Pancreas (tissue), 10 donors: ENCODE measurements at places on chromosomes 7 and 10. TPM values are rescaled to one million over a fixed set of nuclear protein-coding genes. Genes with fewer than 3 reads are reported as not detected.

Gene NEUROD6
- total RNA-seq, result not detected

- no peak for DNase-seq
These were observed 141.3 kb upstream of the AGK start for GRCh38 chr7:141409801-141410329.

DNA sequence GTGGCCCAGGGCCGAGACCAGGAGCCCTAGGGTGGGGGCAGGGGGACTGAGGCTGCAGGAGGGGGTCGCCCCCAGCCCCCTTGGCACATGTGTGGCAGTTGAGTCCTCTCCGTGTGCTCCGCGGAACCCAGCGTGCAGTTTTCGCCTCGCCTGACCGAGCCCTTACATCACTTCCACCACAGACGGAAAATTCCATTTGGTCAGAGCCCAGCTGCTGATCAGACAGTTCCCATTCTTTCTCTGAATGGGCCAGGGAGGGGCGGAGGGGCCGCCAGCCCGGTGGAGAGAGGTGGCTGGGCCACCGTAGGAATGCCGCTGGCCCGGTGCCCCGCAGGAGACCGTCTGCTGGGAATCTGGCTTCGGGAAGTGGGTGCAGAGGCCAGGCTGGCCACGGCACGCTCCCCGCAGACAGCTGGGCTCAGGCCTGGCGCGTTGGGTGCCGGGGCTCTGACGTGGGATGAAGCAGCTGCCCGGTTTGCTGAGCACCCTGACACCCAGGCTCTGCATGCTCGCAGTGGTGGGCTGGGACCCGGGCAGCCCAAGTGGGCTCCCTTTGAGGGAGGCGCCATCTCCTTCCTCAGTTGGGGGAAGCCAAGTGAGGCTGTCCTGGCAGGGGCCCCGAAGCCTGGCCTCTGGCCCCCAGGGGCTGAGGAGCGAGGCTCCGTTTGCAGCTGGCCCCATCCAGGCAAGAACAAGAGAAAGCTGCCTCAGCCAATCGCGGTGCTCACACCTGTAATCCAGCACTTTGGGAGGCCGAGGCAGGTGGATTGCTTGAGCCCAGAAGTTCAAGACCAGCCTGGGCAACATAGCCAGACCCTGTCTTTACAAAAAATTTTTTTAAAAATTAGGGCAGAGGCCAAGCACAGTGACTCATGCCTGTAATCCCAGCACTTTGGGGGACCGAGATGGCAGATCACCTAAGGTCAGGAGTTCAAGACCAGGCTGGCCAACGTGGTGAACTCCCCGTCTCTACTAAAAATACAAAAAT is 9.9 kb downstream of the TTYH3 start:
- DNase-seq, result peak; percentile 79

DNA sequence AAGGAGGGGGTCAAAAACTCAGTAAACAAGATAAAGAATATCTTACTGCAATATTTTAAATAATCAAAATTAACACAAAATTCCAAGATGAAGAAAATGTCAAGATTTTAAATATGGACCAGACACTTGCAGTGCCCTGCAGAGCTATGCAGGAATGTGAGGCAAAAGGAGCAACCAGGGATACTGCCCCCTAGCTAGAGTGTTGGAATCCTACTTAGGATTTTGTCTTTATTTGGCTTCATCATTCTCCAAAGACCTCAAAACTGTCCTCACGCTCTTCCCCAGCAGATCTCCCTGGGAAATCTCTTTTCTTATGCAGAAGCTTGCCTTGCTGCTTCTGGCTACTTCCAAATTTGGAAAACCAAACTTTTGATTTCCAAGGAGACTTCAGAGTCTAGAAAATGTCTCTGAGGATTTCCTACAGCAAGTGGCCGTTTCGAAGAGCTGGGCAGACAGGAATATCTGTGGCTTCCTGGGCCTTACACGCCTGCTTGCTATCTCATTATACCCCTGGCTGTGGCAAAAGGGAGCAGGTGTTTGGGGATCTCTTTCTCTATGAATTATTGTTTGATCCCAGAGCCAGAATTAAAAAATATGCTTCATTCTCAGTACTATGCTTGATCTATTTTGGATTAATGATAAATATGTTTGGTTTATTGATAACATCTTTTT is 232.2 kb upstream of the BMPER start:
- no peak for DNase-seq

DNA sequence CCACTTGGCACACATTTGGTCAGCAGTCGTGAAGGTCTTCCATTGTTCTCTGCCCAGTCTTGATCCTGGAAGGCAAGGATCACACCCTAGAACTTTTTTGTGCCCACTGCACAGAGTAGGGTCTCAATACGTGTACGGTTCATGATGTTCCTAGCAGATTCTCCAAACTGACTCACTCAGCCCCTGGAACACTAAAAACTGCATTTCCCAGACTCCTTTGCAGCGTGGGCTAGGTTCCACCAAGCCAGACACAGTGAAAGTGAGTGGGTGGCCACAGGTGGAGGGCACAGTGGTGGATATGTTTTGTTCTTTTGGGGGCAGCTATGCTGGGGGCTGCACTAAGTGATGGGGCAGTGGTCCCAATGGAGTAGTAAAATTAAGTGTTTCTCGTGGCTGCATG is 1.5 kb upstream of the LHPP start:
- DNase-seq, result no peak

Gene IFIT2
- 1.6 TPM for total RNA-seq

Gene CCDC172
- not detected for total RNA-seq

GRCh38 chr10:49300140-49300974 is 1.4 kb downstream of the C10orf71 start:
- DNase-seq, result no peak

- DNase-seq, result no peak
These were observed 96.2 kb upstream of the TMEM72 start for GRCh38 chr10:44814929-44815328.

Gene SH3PXD2A
- 3.9 TPM for total RNA-seq

DNA sequence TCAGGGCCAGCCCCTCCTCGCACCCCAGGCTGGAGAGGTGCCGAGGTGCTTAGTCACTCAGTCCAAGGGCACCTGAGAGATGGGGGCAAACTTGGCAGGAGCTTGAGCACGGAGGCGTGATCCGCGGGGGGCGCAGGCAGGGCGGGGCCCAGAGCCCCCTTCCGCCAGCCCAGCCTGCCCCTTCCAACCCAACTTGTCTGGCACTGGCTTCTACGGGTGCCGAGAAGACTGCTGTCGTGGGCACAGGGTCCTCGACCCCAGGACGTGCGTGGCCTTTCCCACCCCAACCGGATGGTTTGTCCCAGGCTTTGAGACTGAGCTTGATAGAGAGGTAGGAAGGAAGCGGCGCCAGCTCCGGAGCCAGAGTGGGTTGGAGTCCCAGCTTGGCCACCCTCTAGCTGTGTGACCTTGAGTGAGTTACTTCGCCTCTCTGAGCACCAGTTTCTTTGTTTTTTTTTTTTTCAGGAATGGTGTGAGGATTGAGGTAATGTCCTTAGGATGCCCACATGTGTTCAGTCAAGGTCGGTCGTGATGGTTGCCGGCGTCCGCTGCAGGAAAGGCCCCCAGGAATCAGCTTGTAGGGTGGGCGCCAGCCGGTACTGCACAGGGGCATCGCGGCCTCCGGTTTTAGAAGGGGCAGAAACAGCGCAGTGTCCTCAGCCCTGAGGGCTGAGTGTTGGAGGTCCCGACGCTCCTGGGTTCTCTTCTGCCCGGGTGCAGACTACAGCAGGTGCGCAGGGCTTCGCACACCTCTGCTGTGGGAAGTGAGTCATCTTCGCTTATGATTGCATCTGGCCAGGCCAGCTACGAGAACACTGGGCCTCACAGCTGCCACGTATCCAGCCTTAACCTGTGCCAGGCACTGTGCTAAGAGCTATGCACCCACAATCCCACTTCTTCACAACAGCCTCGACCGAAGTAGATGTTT is 28.6 kb upstream of the VAX1 start:
- no peak for DNase-seq

GRCh38 chr7:77383333-77383740 is 32.8 kb downstream of the GSAP start:
- DNase-seq, result no peak

Gene CNPY1
- total RNA-seq, result not detected

Gene HOXA7
- total RNA-seq, result 0.19 TPM

DNA sequence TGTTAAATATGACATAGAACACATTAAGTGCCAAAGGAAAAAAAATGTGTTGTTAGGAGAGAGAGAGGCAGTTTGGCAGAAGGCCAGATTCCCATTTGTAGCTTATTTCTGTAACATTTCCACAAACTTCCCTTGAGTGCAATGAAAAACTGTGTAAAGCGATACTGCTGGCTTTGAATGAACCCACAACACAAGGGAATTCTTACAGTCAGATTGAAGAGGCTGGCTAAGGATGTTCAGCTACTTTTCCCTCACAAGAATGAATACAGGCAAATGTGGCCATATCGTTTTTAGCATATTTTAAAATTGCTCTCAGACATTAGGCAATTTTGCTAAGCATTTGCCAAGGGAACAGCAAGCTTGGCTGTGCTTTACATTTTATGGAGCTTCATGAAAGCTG is 614.1 kb upstream of the FZD8 start:
- DNase-seq, result no peak

DNA sequence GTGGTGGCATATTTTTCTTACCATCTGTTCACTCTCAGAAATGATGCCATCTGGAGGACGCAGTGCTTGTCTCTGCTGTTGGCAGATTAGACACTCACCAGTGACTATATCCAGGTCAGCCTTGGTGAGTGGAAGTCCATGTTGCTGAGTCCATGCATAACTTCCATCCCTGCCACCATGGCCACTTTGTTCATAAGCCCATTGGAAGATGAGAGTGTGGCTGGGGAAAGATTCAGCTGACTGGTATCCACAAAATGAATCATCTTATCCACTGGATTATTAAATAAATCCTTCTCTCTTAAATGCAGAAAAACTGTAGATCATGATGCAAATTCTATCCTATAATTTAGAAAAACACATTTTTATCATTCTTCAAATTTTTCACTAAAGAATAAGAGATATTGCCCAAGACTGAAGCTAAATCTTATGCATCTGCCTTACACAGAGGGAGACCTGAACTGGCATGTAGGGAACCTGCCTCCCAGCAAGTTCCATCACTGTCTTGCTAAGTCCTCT is 726.9 kb downstream of the TNS3 start:
- no peak for DNase-seq

DNA sequence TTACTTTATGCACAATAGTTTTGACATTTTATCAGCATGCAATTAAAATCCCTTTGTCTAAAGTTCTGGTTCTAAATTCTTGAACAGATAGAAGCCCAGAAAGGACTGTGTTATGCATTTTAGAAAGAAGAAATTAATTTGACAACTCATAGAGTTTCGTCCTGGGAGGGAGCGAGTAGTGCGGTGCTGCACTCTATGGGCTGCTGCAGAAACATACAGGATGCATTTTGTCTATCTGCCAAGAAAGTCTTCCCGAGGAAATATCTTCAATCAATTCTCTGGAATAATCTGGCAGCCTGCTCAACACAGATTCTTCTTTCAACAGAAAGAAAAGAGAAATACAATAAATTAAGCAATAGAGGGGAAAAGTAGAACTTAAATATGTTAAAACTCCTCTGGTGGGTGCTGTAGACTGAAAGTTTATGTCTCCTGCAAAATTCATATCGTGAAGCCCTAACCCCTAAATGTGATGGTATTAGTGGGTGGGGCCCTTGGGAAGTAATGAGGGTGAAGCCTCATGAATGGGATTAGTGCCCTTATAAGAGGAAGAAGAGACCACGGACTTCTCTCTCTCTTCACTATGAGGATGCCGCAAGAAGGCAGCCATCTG is 39.0 kb upstream of the IFRD1 start:
- no peak for DNase-seq

DNA sequence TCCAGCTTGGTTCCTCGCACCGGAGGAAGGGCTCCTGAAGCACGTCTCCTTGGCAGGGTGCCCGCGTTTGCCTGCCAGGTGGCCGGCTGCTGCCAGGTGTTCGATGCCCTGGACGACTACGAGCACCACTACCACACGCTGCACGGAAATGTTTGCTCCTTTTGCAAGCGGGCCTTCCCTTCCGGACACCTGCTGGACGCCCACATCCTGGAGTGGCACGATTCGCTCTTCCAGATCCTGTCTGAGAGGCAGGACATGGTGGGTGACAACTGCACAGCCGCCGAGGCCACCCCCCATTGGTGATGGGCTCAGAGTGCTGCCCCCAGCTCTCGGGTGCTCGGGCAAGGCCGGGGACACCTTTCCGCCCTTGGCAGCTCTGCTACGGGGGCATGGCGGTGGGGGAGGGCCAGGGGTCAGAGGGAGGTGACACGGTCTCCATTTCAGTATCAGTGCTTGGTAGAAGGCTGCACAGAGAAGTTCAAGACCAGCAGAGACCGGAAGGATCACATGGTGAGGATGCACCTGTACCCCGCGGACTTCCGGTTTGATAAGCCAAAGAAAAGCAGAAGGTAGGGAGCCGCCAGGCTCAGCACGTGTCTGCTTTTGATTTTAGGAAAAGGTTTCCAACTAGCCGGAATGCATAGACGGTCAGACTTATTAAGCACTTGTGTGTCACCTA is 1.1 kb downstream of the ZNF511 start:
- DNase-seq, result peak; percentile 68

GRCh38 chr10:96153070-96153469 is 23.0 kb downstream of the ZNF518A start:
- DNase-seq, result no peak

DNA sequence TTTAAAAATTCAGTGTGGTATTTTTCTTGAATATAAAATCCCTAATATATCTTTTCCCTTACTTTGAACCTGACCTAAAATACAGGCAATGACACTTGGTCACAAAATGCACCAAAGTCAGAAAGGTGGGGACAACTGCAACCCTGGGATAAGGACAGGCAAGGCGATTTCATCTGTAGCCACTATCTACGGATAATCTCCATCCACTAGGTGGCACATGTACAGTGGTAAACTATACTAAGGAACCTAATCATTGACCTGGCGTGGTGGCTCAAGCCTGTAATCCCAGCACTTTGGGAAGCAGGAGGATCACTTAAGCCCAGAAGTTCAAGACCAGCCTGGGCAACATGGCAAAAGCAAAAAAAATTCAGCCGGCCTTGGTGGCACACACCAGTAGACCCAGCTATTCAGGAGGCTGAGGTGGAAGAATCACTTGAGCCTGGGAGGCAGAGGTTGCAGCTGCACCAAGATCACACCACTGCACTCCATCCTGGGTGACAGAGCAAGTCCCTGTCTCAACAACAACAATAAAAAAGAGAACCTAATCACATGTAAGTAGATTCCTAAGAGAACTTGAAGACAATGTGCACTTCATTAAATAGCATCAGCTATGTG is 98.9 kb downstream of the KMT2C start:
- no peak for DNase-seq

GRCh38 chr7:92737706-92738105 is 98.7 kb downstream of the CDK6 start:
- no peak for DNase-seq

Gene GGCT
- total RNA-seq, result 17.5 TPM

GRCh38 chr10:72186258-72186981 is 29.4 kb upstream of the ANAPC16 start:
- DNase-seq, result no peak

- DNase-seq, result no peak
These were observed 294.7 kb upstream of the PITRM1 start for GRCh38 chr10:3467052-3467951.
